ENCODE measurements at places on chromosomes 2 and 18.

DNA sequence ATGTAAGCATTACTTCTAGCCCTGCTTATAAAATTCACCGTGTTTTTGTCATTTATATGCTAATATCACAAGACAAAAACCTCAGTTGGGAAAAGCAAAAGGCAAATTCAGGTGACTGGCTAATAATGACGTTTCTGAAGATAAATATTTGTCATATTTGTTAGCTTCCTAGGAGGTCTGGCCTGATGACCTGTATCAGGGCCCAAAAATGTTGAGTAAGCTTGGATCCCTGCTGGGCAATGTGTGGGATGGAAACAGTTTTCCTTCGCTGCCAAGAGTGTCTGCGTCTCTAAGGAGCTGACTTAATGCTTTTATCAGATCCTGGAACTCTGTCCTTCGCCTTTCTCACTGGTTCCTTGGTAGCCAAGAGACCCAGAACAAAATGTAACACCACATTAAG is 230.1 kb upstream of the PXDN start:
- no peak for DNase-seq

DNA sequence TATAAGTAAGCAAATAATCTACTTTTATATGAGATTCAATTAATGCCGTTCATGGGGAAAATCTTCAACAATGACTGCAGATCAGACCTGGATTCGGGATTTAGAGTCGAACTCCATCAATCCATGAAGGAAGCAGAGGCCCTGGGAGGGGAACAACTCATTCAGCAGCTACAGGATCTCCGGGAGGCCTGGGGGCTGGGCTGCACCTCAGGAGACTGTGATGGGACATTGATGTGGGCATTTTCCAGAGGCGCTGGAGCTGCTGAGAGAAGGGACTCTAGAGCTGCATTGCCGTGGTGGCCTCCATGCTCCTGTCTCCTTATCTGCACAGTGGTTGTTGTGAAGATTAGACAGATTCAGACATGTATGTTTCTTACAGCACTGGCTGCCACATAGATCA is 76.9 kb downstream of the MYT1L start:
- peak; percentile 88 for DNase-seq

DNA sequence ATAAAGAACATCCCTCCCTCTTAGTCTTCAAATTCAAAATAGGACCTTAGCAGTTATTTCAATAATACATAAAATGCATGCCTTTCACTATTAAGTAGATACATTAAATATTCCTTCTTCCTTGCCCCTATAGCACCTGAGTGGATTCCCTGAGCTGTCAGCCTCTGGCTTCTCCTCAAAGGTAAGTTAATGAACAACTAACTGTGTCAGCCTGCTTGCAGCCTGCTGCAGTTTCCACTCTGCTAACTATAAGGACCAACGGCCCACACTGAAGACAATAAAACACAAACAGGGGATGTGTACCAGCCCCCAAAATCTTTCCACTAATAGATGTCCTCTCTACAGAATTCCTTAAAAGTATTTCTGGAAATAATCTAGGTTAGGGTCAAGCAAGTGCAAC is 5.0 kb downstream of the KCTD1 start:
- DNase-seq: no peak

DNA sequence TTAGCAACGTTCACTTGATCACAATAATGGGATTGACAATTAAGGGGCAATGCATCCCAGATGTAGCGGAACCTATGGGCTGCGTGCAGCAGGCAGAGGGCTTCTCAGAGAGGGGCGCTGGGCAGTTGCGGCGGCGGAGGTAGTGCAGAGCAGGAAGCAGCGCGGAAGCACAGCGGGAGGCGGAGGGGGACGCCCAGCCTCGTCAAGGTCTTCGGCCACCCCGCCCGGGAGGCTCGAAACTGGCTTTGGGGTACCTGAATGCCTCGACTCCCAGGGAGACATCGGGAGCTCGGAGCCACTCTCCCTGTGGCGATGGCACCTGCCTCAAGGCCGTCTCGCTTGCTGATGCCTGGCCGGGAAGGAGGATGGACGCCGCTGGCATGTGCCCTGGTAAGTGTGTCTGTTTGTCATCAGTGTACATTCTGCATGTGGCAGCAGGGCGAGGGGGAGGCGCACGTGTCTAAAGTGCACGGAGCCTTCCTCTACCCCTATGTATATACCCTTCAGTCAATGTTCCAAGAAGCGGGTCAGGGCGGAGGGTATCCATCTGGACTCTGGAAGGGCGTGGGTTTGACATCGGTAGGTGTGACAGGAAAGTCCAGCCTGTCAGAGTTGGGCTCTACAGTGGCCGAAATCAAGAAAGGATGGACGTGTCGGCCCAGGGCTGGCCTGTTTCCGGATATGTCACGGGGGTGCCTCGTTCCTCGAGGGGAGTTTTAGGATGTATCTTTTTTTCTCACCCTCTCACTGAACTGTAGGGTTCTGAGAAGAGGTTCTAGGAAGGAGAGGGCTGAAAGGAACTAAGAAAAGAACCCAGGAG is 7.5 kb upstream of the SP9 start:
- peak; percentile 39 for DNase-seq

- DNase-seq: no peak
These were observed 81.1 kb upstream of the CD226 start for GRCh38 chr18:70028734-70029133.

GRCh38 chr2:101841679-101842327 is 144.3 kb downstream of the MAP4K4 start:
- DNase-seq: no peak

GRCh38 chr2:191202881-191203397 is 42.3 kb upstream of the MYO1B start:
- no peak for DNase-seq

DNA sequence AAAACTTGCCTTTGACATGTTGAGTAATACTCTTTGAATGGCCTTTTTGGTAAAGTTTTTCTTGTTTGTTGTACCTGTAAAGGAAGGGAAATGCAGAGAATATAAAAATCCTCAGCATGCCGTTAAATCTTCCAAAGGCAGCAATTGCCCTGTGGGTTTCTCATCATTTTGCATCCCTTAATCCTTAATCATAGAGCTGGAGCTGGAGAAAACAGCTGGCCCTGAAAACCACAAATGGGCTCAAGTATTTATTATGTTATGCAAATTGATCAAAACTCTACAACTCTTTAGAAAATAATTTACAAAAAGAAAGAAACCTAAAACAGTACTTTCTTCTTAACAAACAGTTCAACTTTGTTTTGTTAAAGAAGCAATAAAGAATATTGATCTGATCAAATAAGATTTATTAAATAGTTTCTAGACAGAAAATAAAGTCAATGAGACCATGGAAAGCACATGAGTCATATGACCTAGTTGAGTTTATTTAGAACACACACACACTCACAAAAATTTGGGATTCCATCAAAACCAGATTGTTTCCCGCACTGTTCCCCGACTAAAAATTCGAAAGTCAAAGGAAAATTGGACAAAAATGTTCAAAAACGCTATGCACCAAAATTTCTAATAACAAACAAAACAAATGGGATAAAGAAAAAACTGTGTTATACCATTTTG is 309.0 kb downstream of the GULP1 start:
- DNase-seq: no peak

DNA sequence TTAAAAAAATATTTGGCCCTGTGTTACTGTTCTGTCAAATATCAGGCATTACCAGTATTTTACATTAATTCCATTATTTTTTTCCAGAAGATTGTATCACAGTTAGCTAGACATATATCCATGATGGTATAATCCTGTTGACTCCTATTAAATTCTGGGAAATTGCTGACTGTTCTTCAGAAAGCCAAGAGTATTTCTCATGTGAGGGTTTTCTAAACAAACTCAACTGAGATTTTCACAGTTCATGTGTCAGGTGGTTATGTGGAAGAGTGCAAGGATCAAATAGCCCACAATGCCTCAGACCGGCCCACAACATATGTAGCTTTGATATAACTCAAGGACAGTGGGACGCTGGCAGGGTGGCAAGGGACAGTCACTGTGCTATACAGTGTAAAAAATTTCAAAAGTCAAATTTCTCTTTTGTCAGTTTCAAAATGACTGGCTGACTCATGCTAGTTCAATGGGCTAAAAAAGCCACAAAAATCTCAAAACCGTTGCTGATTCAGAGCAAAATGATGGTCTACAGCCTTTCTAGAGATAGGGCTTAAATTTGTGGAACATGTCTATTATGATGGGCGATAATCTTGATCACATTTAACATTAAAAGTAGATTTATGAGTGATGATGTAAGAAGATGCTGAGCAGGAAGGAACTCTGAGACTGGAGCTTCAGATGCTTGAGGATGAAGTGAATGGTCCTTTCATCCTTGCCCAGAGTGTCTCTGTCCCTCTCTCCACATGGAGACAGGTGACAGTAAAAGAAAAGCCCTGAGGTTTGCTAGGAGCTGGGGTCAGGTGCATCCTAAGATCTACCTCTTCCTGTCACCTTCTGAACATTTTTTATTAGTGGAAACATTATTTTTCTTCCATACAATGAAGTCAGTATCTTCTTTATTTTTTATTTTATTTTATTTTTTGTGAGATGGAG is 175.8 kb upstream of the PIEZO2 start:
- DNase-seq: no peak

GRCh38 chr2:64947885-64948284 is 41.3 kb upstream of the SLC1A4 start:
- DNase-seq: no peak

GRCh38 chr2:105113616-105114291 is 75.9 kb downstream of the MRPS9 start:
- DNase-seq: no peak

- DNase-seq: no peak
These were observed 79.1 kb downstream of the TGIF1 start for GRCh38 chr18:3529077-3529476.

DNA sequence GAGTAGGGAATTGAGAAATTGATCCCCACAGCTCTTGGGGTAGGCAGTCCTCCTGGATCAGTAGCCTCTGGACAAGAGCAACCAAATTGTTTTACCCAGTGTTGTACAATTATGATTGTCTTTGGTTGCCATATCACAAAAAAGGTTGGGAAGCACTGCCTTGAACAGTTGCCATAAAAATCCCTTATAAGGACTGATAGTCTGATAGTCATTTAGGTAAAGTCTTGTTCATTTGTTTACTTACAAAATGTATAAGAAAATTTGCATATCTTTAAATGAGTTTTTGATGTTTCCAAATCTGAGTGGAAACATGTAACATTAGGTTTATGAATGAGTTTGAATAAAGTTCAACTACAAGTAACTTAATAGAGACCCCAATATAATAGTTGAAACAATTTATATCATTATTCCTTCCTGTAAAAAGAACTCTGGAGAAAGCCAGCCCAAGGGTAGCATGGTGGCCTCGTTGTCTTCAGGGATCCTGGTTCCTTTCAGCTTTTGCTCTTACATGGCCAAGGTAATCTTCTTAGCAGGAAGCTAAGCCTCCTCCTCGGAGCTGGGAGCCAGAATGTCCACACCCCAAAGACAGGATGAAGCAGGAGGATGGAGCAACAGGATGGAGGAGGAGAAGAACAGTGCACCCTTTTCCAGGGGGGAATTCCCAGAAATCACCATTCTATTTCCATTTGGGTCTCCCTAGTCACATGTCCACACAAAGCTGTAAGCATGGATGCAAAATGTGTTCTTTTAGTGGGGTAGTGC is 35.7 kb upstream of the NEMP2 start:
- DNase-seq: no peak

DNA sequence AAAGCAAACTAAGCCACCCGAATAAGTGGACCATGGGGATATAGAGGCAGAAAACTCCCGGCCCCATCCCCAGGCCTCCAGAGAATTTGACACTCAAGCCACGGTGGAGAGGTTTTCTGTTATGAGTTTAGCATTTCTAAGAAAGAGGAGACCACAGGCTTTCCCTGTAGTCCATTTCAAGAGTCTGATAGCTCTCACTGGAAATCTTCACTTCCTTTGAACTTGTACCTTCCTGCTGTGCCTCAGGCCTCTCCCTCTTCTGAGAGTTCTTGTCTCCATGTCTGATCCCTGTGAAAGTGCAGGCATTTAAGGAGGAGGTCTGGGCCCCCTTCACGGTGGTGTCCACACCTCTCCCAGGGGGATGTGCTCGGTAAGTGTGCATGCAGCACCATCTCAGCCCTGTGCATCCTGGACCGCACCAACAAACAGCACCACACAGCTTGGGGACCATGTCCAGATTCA is 113.7 kb downstream of the BCL2 start:
- no peak for DNase-seq

DNA sequence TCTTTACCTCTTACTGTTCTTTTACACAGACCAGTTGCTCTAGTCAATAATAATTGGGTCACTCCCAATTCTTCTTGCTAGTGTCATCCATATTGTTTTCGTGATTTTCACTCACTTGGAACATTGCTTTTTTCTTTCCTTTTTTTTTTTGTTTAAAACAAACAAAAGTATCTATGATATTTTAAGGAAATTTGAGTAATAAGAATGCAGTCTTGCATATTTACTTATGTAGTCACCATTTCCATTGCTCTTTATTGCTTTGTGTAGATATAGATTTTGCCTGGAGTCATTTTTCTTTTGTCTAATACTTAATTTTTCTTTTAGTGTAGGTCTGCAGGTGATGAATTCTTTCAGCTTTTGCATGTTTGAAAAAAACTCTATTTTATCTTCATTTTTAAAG is 71.9 kb downstream of the WDR7 start:
- DNase-seq: no peak

Data from NCI-H526 (cell line).